ENCODE measurements at places on chromosomes 12 and 14.

DNA sequence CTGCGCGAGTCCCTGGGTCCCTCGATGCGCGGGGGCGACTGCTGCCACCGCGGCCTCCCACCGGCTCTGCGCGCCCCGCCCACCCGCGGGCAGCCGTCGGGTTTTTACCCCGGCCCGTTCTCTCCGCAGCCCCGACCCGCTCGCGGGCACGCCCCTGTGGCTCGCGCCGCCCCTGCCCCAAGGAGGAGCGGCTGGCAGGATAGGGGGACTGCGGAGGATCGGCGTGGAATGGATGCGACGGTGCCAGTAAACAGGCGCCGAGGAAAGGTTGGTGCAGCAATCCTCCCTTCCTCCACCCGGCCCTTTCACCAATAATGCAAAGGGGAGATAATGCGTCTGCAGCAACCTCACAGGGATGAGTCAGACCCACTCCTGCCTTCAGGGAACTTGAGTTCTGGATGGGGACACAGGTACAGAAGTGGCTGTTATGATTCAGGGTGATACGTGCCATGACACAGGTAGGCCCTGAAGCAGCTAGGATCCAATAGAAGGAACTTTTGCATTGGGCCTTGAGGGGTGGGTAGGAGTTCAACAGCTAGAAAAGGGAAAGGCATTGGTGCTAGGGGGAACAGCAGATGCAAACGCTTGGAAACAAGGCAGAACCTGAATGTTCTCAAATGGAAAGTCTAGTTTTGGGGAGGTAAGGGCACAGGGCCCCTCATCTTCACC is 554 bp upstream of the DEGS2 start:
- no peak for DNase-seq

DNA sequence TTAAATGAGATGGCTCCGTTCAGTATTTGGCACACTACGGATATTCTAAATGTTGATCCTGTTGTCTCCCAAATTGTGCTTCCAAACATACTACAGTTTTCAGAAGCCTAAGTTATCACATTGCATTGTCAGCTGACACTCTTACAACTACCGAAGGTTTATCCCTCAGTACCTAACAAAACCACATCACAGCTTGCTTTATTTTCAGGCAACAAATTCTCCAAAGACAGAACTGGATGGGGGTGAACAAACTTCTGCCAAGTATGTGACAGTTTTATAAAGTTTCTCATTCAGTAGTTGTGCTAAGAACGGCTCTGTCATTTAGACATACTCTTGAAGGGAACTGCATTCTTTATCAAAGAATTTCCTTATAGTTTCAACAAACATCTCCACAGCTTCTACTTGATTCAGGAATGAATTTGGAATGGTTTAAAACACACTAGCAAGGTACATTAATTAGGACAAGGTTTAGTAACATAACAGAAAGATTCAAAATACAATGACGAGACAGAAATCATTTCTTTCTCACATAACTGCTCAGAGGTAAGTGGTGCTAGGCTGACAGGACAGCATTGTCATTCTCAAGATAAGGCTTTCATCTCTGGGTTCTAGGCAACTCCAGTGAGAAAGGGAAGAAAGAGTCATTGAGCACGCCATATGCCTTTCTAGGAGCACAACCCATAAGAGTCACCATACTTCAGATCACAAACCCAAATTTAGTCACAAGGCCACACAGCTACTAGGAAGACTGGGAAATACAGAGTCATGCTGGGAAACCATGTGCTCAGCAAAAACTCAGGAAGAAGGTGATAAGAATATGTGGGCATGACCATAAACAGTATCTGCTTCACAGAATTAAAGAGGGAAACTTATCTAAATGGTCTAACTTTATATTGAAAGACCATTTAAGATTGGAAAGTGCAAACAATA is 100.7 kb downstream of the DUSP6 start:
- no peak for DNase-seq

- no peak for DNase-seq
Measured at GRCh38 chr14:52949711-52950409, 990 bp downstream of the FERMT2 start.

DNA sequence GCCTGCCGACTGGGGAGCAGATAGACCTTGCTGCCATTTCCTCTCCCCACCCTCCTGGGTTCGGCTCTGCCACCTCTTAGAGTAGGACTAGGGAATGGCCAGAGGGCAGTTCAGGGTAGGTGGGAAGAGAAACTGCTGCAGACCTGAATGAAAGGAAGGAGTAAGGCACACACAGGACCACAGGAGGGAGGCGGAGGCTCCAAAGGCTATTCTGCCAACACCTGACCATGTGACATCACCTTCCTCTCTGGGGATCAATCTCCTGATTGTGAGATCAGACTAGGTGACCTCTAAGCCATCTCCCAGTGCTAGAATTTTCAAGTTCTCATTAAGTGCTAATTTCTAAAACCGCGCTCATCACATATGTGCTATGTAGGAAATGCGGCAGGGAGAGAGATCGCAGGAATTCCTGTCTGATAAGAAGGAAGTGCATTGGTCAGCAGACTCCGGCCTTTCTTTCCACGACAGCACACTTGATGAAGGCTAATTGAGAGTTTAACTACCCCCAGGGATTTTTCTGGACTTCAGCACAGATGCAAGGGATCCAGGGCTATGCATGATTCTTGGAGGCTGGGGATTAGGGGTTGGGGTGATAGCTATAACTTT is 11.5 kb upstream of the TSPAN11 start:
- DNase-seq = no peak

- DNase-seq = no peak
Measured at GRCh38 chr12:1595026-1595561, 713 bp upstream of the FBXL14 start.

DNA sequence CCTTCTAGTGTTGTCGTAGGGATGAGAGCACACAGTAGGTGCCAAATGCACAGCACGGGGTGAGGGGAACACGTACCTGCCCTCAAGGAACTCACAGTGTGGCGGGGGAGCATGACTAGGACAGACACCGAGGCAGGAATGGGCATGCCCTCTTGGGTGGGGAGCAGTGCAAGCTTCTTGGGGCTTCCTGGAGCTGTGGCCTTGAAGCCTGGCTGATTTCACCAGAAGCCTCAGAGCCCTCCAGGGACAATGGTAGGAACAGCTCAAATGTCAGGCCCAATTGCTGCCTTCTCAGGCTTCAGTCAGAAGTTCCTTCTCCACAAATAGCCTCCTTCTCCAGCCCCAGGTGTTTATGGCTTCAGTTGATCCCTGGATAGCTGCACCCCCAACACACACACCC is 43.4 kb downstream of the TEAD4 start:
- DNase-seq = no peak

DNA sequence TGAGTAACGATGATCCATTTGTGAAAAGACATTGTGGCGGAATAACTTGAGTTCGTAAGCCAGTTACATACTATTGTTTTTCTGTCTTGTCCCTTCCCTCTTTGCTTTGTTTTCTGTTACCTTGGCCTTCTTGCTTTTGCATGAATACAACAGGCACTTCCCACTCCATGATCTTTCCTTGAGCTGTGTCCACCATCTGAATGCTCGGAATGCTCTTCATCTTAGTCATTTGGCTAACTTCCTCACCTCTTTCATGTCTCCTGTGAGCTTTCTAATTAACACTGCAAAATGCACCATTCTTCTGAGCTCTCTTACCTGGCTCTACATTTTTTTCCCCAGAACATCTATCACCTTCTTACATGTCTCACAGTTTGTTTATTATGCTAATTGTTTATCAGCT is 10.0 kb downstream of the KNTC1 start:
- DNase-seq = no peak

DNA sequence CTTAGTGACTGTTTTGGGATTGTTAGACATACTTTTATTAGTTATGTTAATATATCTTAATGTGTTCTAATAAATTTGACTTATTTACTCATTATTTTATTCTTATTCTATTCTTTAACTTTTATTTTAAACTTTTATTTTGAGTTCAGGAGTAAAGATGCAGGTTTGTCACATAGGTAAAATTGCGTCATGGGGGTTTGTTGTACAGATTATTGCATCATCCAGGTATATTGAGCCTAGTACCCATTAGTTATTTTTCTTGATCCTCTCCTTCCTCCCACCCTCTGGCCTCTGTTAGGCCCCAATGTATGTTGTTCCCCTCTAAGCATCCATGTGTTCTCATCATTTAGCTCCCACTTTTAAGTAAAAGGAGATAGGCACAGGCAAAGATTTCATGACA is 495.5 kb downstream of the MDGA2 start:
- no peak for DNase-seq

Measured in AG09319 (cell line).